Fibroblast of skin of left biceps (primary cell): ENCODE measurements at places on chromosomes 1 and 21.
A peak's percentile ranks its signal among the peaks of the same experiment; 100 is the strongest.

DNA sequence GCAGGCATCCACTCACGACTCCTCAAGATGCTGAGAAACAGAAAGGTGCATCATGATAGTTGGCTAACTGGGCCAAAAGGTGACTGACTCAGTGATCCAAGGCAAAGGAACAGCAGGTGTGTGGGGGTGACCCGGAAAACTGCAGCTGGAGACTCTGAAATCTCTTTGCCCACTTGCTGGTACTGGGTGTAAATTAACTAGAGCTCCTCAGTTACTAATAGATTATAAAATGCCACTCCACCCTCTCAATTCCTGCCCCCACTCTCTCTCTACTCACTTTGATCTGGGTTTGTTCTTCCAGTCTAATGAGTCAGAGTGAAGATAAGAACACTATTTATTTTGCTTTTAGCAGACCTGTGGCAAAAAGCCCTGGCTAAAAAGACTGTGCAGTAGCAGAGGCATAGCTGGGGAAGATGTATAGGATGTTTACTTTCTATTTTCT, 7.2 kb upstream of the PIGC start:
- DNase-seq: no peak

GRCh38 chr1:71276466-71276865, 195.6 kb upstream of the ZRANB2 start:
- DNase-seq: no peak

- no peak for DNase-seq
Measured at GRCh38 chr1:21668232-21668950, 766 bp downstream of the RAP1GAP start.

GRCh38 chr1:94416901-94417727, 1.1 kb upstream of the ABCD3 start:
- DNase-seq: peak; percentile 49

DNA sequence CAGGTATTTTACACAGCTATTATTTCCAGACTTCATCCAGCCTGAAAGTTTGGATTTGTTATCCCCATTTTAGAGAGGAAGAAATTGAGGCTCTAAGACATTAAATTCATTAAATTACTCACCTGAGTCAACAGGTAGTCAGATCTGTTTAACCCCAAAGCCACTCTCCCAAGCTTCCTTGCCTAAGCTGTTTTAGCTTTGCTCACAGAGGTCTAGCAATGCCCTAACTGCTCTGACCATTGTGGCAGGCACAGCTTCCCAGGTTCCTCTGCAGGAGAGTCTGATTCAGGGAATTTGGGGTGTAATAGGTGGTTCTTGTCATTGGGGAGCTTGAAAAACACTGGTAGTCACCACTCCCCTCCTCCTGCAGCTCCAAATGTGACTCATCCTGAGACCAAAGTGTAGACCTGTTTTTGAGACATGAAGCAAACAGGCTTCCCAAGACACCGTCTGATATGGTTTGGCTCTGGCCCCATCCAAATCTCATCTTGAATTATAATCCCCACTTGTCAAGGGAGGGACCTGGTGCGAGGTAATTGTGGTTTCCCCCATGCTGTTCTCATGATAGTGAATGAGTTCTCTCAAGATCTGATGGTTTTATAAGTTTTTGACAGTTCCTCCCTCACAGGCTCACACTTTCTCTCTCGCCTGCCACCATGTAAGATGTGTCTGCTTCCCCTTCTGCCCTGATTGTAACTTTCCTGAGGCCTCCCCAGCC, 142.8 kb upstream of the DNAH14 start:
- peak; percentile 40 for DNase-seq

DNA sequence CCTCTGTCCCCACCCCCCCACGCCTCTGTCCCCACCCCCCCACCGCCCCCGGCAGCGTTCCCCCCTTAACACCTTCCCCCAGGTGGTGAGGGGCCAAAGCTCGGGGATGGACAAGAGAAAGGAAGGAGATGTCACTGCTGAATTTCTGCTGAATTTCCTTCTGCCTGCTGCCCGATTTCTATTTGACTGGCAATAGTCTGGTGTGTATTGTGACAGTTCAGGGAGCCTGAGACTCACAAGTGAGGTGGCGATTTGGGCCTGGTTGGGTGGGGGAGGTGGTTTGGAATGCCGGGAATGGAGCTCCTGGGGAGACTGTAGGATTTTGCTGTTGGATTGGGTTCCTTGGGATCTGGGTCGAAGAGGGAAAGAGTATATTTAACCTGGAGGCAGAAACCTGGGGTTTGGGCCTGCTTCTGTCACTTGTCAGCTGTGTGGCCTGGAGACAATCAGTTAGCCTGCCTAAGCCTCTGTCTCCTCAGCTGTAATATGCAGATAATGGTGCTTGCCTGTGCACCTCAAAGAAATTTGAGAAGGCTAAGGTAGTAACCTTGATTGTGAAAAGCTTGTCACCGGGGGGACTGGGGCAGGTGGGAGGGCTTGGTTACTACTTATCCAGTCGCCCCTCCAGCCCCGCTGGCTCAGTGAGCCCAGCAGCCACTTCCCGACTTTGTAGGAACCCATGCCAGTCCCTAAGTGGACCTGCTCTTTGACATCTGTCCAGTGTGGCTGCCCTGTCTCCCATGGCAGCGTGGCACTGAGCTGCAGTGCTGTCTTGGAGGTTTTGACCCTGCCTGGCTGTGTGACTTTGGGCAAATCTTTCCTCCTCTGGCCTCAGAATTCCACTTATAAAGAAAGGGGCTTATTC, 7.7 kb upstream of the LMNA start:
- DNase-seq: no peak

- no peak for DNase-seq
Measured at GRCh38 chr1:93033029-93033428, 46.1 kb upstream of the MTF2 start.

DNA sequence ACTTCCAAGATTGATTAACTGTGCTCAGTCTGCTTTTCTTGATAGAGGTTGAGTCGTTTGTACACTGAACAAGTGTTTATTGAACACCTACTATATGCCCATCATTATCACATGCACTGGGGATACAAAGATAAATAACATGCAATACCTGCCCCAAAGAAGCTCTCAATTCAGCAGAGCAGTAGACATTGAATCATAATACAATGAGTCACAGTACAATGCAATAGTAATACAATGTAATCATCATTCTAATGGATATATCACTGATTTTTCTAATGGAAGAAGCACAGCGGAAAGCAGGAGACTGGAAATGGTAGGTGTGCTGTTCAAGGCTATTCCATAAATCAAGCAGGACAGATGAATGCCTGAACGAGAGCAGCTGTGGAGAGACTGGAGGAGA, 3.7 kb upstream of the SEC16B start:
- no peak for DNase-seq

- no peak for DNase-seq
Measured at GRCh38 chr1:183027791-183028190, 4.6 kb downstream of the LAMC1 start.

DNA sequence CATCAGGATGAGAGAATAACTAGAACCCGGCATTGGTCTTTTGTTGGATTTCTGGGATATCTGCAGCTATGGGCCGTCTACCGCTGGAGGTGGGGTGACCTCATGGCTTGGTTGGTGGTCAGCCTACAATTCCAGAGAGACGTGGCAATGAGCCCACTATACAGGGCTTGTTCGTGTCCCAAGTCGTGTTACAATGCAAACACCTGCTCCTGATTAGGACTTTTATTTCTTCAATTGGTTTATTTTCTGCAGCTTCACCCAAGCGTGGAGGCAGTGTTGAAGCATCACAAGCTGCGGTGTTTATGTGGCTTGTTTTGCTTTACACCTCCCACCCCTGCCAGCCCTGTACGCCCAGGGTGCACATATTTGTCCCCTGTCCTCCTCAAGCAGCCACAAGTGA, 211.7 kb upstream of the TMEM51 start:
- DNase-seq: no peak

GRCh38 chr1:40625076-40625475, 40.4 kb downstream of the RIMS3 start:
- no peak for DNase-seq

DNA sequence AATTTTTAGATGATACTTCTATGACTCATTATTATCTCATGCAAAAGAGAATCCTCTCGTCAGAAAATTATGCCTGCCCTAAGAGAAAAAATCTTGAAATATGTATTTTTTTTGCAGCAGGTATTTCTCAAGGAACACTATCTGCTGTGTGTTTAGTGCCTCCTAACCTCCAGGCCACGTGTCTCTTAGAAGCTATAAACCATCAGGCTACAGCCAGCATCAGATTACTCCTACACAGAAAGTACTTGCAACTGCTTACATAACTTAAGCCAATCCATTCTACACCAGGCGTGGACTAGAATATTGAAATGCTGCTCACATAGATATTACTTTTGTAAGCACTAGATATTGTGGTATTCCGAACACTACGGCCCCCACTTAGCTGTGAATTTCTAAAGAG, 933.4 kb downstream of the PLA2G4A start:
- DNase-seq: no peak

- DNase-seq: no peak
Measured at GRCh38 chr1:175169286-175170018, 23.1 kb downstream of the KIAA0040 start.

GRCh38 chr1:108505763-108506070, 54.2 kb upstream of the EEIG2 start:
- no peak for DNase-seq

GRCh38 chr1:226223786-226224244, 351 bp downstream of the MIXL1 start:
- no peak for DNase-seq

- peak; percentile 72 for DNase-seq
Measured at GRCh38 chr1:231626535-231626950, at the start of gene DISC1. TSS of gene DISC1 (plus strand) at chr1:231626790. CDS start at chr1:231626868, 78 bp downstream.

DNA sequence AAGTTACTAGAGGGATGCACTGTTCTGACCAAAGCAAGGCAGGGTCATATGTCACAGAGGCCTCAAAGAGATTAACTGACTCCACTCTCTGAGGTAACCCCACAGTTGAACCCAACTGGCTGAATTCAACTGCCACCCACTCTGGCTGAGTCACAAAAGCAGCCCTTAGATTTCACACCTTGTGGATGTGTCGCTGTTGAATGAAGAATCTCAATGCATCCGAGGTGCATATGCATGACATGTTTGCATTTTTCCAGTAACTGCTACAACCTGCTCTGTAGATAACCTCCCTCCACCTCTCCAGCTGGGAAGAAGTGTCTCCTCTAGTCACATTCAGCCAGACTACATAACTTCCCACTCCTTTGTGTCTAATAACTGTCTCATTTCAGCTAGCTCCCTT, 27.9 kb upstream of the KIF21B start:
- no peak for DNase-seq

DNA sequence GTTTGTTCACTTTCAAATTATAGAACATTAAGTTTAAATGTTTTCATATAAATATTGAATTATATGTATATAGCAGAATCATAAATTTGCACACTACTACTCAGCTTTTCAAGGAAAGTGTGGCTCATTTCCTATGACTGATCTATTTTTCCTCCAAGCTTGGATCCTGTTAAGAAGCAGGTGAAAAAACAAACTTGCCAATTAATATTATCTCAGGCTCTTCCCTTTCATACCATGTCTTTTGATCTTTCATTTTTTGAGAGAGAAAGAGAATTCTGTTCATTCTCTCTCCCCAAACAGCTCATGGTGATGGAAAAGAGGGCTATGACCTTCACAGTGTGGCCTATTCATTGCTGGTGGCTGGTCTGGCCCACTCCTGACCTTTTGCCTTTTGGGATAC, 43.7 kb downstream of the SEC16B start:
- DNase-seq: no peak

GRCh38 chr1:39130325-39130724, 74.2 kb upstream of the MACF1 start:
- no peak for DNase-seq

DNA sequence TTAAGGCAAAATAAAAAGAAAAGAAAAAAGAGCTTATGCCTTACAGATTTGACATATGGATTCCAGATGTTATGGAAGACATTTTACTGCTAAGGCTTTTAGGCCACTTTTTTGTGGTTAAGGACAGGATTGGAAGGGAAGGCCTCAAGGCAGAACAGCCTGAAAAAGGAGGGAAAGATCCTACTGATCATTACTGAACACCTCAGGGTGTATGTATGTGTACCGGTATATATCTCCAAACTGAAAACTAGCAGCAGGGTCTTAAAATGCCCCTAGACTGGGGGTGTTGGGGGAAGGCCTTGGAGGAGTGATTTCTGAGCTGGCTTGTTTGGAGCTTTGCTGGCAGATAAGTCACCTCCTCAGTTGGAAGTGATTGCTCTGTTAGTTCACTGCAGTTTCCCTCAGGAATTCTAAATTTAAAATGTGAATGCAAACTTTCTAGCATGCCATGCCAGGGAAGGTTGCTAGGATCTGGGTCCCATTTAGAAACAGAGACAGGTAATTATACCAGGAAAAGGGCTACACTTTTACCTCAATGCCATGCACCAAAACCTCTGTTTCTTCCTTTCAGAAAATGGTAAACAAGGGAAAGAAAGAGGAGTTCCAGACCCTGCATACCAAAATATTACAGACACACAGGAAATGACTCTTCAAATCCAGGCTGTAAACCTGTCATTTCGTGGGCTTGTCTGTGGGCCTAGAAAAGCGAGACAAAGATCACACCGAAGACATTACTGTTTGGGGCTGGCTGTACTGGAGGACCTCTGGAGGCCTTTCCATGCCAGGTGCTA, 15.0 kb downstream of the C1orf52 start:
- DNase-seq: peak; percentile 59

- no peak for DNase-seq
Measured at GRCh38 chr21:25942135-25942534, 207.4 kb downstream of the GABPA start.

DNA sequence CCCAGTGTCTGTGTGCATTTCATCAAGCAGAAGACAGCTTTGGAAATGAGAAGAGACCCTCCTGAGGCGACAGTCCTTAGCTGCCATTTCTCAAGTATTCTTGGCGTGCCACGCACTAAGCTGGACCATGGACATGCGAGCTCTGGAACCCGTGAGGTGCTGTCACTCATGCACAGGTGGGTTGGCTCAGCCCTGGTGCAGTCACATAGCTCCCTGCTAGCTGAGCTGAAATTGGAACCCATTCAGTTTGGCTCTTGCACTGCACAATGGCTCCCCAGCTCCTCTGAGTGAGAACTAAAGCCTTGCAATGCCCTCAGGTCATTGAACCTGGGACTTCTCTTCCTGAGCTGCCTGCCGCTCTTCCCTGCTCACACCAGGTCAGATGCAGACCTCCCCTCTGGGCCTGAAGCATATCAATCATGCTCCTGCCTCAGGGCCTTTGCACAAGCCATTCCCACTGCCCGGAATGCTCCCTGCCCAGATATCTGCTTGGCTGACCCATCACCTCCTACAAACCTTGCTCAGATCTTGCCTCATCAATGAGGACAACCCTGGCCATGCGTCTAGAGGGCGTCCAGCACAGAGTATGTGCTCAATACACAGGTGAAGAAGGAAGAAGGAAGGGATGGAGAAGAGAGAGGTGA, 6.3 kb upstream of the SRARP start:
- no peak for DNase-seq
